Immature natural killer cell (primary cell): ENCODE measurements at places on chromosomes 7 and 10.

- DNase-seq: no peak
These were observed 239.3 kb downstream of the RAB11FIP2 start for GRCh38 chr10:117807441-117807840.

DNA sequence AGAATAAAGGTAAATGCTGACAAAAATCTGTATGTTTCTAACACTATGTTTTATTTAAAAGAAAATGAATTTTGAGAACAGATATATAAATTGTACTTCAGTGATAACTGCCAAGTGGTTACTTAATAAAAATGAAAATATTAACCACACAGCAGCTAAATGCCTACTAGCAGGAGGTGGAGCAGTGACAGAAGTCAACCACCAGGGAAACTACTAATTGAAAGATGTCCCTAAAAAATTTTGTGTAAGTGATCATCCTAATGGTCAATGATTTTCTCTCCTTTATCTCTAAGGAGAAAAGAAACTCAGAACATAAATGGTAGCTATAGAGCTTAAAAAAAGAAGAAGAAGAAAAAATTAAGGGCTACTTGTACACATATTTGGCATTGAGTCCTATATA, 22.9 kb downstream of the WNT16 start:
- DNase-seq: no peak

DNA sequence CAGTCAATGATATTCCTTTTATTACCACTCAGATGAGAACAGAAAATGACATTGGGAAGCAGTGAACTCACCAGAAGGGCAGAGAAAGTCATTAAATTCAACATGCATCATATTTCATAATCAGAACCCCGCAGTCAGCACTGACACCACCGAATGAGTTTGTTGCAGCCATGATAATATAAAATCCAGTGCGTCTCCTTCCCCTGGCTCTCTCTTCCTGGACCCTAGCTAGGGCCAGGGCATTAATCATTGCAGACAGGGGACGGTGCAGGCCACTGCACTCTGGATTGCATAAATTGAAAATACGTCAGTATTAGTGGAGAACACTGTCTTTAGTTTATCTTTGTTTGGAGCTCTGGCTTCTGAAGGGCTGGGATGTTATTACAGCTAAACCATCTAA, 931.5 kb downstream of the TYW1 start:
- no peak for DNase-seq

DNA sequence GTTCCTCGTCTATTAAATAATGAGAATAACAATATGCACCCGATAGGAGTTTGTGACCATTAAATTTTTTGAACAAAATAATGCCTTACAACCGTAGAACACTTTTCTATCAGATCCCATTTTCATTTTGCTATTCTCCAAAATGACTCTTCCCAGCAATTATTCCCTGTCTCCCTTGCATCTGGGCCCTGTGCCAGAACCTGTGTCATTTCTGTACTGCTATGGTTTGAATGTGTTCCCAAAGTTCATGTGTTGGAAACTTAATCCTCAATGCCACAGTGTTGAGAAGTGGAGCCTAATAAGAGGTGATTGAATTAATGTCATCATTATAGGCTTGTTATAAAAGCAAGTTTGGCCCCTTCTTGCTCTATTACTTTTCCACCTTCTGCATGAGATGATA, 33.2 kb upstream of the SMNDC1 start:
- no peak for DNase-seq

DNA sequence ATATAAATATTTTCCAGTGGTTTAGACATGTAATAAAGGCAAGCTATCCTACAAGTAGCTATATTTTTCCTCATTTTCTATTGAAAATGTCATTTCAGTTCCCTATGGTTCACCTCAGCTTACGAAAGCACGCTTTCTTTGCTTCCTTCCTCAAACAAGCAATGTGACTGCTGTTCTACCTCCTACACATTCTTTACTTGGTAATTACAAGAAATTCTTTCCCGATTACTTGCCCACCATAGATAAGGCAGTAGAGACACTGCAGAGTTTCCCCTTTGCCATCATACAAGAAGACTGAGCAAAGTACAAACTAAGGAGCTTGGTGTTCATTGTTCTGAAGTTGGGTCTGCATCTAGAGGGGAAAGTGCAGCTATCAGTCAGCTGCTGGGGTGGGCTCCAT, 249.4 kb downstream of the CRPPA start:
- no peak for DNase-seq

DNA sequence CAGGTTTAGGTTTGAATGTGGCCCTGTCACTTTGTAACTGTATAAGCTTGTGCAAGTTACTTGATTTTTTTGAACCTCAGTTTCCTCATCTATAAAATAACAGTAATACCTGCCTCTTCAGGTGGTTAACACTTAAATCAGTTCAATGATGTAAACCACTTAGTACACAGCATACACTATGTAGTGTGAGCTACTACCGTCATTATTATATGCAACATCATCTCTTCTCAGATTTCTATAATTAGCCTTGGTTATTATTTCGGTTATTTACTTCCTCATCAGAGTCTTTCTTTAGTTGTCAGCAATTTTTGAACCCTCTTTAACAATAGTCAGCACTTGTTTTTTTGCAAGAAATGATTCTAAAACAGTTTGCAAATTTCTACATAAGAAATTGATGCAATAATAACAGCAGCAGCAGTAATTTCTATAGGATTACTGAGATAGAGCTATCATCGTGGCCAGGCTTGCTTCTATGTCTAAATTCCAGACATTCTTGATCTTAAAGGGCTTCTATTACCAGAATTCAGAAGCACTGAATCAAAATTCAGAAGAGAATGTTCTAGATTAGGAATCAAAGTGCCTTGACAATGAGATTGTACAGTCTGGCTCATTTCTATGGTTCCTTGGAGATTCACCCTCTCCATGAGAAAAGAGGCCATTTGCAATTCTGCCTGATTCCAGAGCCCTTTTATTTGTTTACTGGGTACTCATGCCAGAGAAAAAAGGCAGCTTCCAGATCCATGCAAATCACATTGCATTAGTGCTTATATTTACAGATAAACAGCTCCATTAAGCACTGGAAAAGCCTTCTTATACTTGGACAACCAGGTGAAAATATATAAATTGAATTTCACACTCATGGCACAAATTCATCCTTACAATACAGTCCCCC, 25.0 kb upstream of the WDR11 start:
- no peak for DNase-seq

DNA sequence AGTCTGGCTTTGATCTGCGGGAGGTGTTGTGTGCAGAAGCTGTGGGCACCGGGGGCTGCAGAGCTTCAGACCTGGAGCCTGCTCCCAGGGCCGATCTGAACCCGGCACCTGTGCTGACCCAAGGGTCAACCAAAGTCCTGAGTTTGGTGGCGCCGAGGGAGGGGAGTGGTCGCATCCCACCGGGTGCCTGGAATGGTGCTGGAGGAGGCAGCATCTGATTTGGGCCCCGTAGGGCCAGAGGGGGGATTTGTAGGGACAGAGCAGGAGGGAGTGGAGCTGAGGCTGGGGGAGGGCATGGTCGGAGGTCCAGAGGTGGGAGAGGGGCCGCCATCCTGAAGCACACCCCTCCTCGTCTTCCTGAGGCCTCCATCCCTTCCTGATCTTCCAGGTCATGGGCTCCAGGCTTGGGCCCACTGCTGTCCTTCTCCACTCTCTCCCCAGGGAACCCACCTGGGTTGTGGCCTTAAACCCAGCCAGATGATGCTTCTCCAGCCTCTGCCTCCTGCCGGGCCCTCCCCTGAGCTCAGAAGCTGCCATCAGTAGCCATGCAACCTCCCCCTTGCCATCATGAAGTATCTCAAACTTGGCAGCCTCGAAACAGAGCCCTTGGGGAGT, 112.9 kb downstream of the LHPP start:
- no peak for DNase-seq

DNA sequence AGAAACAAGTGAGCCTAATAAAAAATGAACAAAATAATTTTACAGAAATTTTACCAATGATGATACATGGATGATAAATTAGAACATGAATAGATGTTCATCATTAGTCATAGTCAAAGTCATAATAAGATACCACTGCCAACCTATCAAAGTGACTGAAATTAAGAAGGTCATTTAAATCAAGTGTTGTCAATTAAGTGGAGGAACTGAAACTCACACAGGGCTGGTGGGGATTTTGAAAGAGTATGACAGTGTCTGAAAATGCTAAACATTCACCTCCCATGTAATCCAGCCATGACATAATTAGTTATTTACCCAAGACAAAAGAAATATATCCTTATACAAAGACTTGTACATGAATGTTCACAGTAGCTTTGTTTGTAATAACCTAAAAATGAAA, 57.1 kb upstream of the DYNC1I1 start:
- DNase-seq: no peak

GRCh38 chr7:10940704-10941355, 32.8 kb upstream of the PHF14 start:
- peak; percentile 5 for DNase-seq
